Chondrocyte (in vitro differentiated cells): ENCODE measurements at places on chromosomes 12 and 14. TPM values are rescaled to one million over a fixed set of nuclear protein-coding genes. Genes with fewer than 3 reads are reported as not detected.

- no peak for DNase-seq
- H3K4me1 ChIP-seq: peaks cover 26% of the 10 kb centered on the region
- no peak overlapping the region for H3K4me3 ChIP-seq
- H3K36me3 ChIP-seq: no peaks in the 10 kb centered on the region
- H3K27ac ChIP-seq: peak overlapping the region; percentile 23
Observed at GRCh38 chr14:94933486-94933885, 163.6 kb upstream of the GSC start.

DNA sequence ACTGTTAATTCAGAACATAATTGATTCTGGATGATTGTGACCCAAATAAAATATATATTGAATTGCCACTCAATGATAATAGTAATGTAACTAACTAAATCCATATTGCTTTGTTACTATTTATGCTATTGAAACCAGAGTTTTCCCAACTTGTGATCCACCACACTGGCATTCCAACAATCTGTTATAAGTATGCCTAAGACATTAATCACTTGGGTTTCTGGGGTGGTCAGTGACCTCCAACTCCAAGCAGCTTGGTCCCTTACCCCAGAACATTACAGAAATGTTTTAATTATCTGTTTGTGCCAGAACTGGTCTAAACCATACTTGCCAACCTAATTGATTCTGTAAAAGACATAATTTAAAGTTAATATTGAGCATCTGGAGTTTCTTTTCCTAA, 14.6 kb downstream of the CAPS2 start:
- peaks cover 13% of the 10 kb centered on the region for H3K4me1 ChIP-seq
- no peaks in the 10 kb centered on the region for H3K27me3 ChIP-seq
- H3K27ac ChIP-seq: no peak overlapping the region
- no peaks in the 10 kb centered on the region for H3K36me3 ChIP-seq
- DNase-seq: no peak

- H3K36me3 ChIP-seq: no peaks in the 10 kb centered on the region
- no peak overlapping the region for H3K4me3 ChIP-seq
- H3K4me1 ChIP-seq: peaks cover 10% of the 10 kb centered on the region
- H3K27ac ChIP-seq: no peak overlapping the region
- DNase-seq: no peak
Observed at GRCh38 chr12:93766796-93767523, 89.8 kb downstream of the CRADD start.

GRCh38 chr12:121084229-121084628, 45.2 kb upstream of the OASL start:
- H3K27ac ChIP-seq: no peak overlapping the region
- H3K4me3 ChIP-seq: no peak overlapping the region
- no peak for DNase-seq
- H3K27me3 ChIP-seq: peaks cover 26% of the 10 kb centered on the region

DNA sequence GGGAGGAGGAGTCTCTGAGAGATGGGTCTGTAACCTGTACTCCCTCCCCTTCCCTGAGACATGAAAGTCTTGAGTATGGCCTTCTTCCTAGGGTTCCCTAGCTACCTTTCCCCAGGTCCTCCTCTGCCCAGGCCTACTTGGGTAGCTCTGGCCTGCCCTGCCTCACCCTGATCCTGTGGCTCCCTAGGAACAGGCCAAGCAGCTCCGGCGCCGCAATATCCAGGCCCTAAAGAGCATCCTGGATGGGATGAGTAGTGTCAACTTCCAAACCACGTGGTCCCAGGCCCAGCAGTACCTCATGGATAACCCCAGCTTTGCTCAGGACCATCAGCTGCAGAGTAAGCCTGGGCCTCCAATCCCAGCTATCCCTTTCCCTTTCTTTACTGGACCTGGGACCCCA, 12.3 kb downstream of the PRPF40B start:
- no peak for DNase-seq
- H3K4me1 ChIP-seq: peaks cover 20% of the 10 kb centered on the region
- H3K27ac ChIP-seq: no peak overlapping the region
- H3K27me3 ChIP-seq: no peaks in the 10 kb centered on the region

- H3K27ac ChIP-seq: peak overlapping the region; percentile 34
- peaks cover 5% of the 10 kb centered on the region for H3K4me1 ChIP-seq
- no peak overlapping the region for H3K4me3 ChIP-seq
- DNase-seq: no peak
- peaks cover 39% of the 10 kb centered on the region for H3K36me3 ChIP-seq
Observed at GRCh38 chr14:76196980-76197695, 45.4 kb downstream of the GPATCH2L start.

- peak overlapping the region; percentile 99 for H3K27ac ChIP-seq
- no peaks in the 10 kb centered on the region for H3K27me3 ChIP-seq
- DNase-seq: no peak
- H3K36me3 ChIP-seq: peaks cover 3% of the 10 kb centered on the region
- peaks cover 51% of the 10 kb centered on the region for H3K4me1 ChIP-seq
Observed at GRCh38 chr12:122407208-122407607, 15.3 kb downstream of the CLIP1 start.

DNA sequence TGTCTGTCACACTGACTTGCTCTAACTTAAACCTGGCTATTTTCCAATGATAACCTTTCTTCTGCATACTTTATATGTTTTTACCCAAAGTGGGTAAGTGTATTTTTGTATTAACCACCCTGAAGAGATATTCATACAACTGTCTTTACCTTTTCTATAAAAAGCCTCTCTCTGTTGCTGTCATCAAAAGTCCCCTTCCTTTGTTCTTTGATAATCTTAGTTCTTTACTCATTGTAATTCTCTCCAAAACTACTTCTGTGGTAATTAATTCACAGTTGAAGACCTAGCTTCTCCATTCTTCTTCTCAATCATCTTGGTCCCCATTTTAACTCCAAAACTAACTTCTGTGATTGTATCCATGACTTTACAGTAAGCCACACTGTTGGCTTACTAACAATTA, 479.7 kb upstream of the MGAT4C start:
- no peaks in the 10 kb centered on the region for H3K4me1 ChIP-seq
- no peak overlapping the region for H3K27ac ChIP-seq
- H3K4me3 ChIP-seq: no peak overlapping the region

DNA sequence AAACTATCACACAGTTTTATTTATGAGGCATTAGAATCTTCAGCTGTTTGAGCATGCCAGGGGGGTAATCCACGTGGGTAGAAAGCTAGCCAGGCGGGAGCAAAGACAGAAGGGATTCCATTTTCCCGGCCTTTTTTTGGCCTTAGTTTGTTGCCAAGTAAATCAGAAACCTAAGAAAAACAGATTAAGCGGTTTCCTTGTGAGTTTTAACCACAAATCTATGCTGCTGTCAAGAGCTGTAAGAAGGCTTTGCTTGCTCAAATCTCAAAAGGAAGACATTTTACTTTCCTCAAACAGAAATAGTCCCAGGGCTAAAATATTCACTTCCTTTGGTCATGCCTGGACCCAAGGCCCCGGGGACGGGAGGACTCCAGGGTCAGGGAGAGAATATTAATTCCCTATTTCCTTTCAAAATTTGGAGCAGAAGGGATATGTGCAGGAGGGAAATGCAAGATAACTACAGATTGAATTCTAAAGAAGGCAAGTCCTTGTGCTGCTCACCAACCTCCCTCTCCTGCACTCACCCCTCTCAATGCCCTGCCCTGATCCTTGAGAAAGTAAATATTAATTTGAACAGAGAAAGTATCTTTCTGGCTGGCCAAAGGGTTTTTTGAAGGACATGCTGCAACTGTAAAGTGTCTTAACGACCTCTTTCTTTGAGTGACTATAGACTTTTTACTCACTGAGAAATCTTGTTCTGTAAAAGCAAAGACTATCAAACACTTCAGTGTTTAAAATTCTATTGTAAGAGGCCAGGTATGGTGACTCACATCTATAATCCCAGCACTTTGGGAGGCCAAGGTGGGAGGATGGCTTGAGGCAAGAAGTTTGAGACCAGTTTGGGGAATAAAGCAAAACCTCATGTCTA, 75.7 kb downstream of the HSD17B6 start:
- no peak for DNase-seq
- peaks cover 62% of the 10 kb centered on the region for H3K4me1 ChIP-seq
- no peaks in the 10 kb centered on the region for H3K27me3 ChIP-seq

- DNase-seq: no peak
- H3K36me3 ChIP-seq: no peaks in the 10 kb centered on the region
- H3K27me3 ChIP-seq: no peaks in the 10 kb centered on the region
- H3K4me3 ChIP-seq: no peak overlapping the region
- peak overlapping the region; percentile 72 for H3K27ac ChIP-seq
Observed at GRCh38 chr14:72616294-72616693, 277.6 kb downstream of the DPF3 start.

- H3K27ac ChIP-seq: no peak overlapping the region
- no peak overlapping the region for H3K4me3 ChIP-seq
- no peak for DNase-seq
- H3K36me3 ChIP-seq: no peaks in the 10 kb centered on the region
- H3K4me1 ChIP-seq: peaks cover 20% of the 10 kb centered on the region
Observed at GRCh38 chr12:25769082-25769945, 189.2 kb upstream of the RASSF8 start.

DNA sequence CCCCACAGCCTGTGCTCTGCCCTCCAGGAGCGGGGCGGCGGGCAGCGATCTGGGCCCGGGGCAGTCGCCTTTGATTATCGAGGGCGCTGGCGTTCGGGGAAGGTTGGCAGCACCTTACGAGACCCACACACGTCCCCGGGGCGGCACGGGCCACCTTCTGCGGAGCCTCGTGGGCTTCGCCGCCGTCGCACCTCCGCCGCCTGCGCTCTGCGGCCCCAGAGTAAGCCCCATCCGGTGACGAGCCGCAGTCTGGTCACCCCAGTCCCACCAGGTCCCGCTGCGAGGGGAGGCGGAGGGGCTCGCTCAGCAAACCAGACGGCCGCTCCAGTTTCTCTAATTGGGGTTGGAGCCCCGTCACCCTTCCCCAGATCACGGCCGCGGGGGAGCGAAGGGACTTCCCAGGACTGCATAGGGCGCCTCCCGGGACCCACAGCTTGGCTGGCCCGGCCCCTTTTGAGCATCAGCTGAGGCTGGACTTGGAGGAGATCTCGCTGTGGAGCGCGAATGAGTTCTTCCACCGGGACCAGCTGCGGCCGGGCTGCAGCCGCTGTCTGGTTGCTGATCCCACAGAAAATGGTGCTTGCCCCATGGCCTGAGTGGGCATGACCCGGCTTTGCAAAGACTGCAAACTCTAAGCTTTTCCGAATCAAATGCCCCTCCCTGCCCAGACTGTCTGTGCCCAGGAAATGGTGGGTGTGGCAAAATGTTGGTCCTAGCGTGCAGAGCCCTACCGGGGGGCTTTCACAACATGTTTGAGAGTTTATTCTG, 560 bp downstream of the LGALS3 start:
- peak; percentile 91 for DNase-seq
- peak overlapping the region; percentile 81 for H3K27ac ChIP-seq
- peaks cover 37% of the 10 kb centered on the region for H3K4me1 ChIP-seq
- H3K36me3 ChIP-seq: no peaks in the 10 kb centered on the region

DNA sequence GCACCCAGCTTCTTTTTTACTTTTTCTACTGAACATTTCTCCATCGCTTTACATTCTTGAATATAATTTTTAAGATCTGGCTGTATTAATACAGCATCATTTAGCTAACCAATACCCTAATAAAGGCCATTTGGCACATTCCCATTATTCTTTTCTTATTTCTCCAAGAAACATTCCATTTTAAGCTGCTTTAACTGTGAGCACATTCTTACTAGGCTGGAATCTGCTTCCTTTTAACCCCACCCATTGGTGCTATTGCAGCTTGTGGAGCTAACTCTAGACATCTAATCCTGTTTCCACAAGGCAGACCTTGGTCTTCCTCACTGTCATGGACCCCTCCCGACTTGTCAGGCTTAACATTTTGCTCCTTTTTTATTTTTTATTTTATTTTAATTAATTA, 15.2 kb downstream of the CALM1 start:
- DNase-seq: no peak
- H3K4me1 ChIP-seq: peaks cover 46% of the 10 kb centered on the region
- no peak overlapping the region for H3K4me3 ChIP-seq
- no peaks in the 10 kb centered on the region for H3K36me3 ChIP-seq
- no peaks in the 10 kb centered on the region for H3K27me3 ChIP-seq
- peak overlapping the region; percentile 36 for H3K27ac ChIP-seq

DNA sequence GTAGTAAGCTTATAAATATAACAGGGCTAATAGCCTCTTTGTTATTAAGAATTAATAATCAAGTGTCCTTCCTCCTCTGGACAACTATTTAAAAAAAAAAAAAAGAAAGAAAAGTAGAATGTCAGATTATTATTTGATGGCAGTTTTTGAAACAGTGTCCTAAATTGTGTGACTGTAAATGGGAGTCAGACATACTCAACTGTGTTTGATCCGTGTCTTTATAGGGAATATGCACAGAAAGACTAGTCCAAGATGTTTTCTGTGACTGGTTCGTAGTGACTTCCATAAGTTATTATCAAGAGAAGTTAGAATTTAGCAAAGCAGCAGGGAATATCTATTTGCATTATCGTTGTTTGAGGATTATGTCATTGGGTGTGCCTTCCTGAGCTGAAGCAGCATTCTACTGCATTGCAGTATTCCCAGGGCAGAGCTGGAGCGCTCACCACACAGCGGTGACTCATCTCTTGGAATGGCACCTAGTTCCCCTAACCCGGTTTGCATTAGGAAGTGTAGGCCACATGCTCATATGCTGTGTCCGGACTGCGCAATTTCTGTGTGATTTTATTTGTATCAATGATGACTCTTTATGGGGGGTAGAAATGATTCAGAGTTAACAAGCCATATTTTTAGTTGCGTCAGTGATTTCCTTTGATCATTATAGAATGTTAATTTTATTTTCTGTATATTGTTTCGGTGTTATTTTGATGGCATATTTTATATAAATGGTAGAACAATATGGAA, 7.9 kb downstream of the DYNC1H1 start:
- no peaks in the 10 kb centered on the region for H3K27me3 ChIP-seq
- H3K27ac ChIP-seq: peak overlapping the region; percentile 85
- H3K4me1 ChIP-seq: peaks cover 67% of the 10 kb centered on the region
- H3K4me3 ChIP-seq: peak overlapping the region; percentile 19
- peaks cover 16% of the 10 kb centered on the region for H3K36me3 ChIP-seq

GRCh38 chr14:102537981-102538601, 28.5 kb upstream of the ANKRD9 start:
- H3K4me1 ChIP-seq: peaks cover 3% of the 10 kb centered on the region
- no peak for DNase-seq
- no peaks in the 10 kb centered on the region for H3K27me3 ChIP-seq

ADAM21 gene
- 0.13 to 0.15 TPM (median 0.15 TPM) in 3 replicates for total RNA-seq

KRT74 gene
- total RNA-seq: not detected in 3 replicates

STAB2 gene
- total RNA-seq: not detected in 3 replicates

PPP4R4 gene
- 0.22 TPM in 1 of 3 replicates, not detected in the others for total RNA-seq

HAL gene
- total RNA-seq: 0.10 to 0.92 TPM (median 0.28 TPM) in 3 replicates

YEATS4 gene
- 13.5 to 16.3 TPM (median 14.2 TPM) in 3 replicates for total RNA-seq

IFNG-AS1 gene
- total RNA-seq: 0.18 to 0.20 TPM in 2 of 3 replicates, not detected in the other

AQP6 gene
- total RNA-seq: not detected in 3 replicates

KRT7 gene
- 187 to 277 TPM (median 266 TPM) in 3 replicates for total RNA-seq

ARG2 gene
- total RNA-seq: 2.8 to 11.1 TPM (median 10.9 TPM) in 3 replicates

PTGER2 gene
- total RNA-seq: 1.7 to 3.8 TPM (median 2.5 TPM) in 3 replicates

GLTP gene
- 38.7 to 40.7 TPM (median 40.5 TPM) in 3 replicates for total RNA-seq
